Stimulated activated effector memory CD8-positive, alpha-beta T cell treated with anti-CD3 and anti-CD28 coated beads, Interleukin-12 subunit alpha, Interleukin-12 subunit beta, amount 100 ng/mL, for 72 hours (primary cell): ENCODE measurements at places on chromosomes 11 and 22.

GRCh38 chr11:67195971-67196456 lies 70.3 kb upstream of the GRK2 start:
- DNase-seq: no peak

DNA sequence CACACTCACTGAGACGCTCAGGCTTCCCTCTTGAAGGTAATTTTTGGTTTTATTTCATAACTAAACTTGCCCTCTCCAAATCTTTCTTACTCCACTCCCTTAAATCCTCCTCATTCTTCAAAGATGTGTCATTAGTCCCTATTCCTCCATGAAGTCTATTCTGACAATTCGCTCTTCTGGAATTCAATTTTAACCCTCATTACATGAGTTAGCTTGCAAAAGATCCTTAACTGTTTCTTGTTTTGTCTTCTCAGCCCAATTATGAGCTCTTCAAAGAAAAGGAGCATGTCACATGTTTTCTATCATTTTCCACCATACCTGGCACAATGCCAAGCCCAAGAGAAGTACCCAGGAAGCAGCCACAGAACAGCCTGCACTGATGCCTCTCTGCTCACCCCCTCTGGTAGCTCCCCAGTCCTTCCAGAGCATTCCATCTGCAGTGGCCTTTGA lies 13.0 kb downstream of the GALNT18 start:
- DNase-seq: no peak

DNA sequence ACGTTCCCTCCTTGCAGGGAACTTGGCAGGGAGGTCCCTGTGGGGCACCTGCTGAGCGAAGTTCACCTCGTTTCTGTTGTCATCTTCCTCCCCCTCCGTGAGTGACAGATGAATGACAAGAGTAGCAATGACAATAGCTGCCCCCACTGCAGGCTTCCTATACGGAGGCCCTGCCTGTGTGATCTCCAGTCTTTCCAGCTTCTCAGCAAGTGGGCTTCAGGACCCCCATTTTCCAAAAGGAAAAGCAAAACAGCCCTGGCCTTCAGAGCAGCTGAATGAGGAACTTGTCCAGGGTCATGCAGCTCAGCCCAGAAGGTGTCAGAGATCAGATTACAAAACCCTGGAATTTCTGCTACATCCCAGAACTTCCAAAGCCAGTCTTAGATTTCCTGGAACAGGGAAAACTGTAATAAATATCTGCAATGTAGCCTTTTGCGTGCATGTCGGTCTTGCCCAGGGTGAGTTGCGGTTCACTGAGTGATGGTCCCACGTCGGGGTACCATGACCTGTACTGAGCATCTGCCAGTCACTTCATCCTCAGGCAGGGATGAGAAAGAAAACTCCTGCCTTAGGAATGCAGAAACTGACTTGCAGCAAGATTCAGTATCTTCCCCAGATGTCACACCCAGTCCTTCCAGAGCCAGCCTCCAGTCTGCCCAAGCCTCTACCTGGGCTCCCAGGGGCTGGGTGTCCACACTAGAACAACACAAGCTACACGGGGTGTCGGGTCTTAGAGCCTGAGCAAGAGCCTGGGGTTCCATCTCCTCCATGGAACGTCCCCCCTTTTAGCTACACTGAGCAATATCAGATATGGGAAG lies 1457.0 kb downstream of the BRD1 start:
- no peak for DNase-seq

DNA sequence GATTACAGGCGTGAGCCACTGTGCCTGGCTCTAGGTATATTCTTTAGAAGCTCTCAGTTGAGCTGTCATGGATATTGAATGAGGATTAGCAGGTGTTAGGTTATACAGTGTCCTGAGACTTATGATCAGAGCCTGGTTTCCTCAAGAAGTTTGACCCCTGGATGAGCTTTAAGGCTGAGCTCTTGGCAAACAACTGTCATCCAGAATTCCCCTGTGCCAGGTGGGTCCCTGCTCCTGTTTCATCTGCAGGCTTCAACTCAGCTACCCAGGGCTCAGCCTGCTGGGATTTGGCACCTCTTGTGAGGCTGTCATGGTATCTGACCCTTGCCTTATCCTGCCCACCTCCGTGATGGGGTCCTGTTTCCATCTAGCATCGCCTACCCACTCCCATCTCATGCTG lies 24.3 kb downstream of the SERPINH1 start:
- no peak for DNase-seq

DNA sequence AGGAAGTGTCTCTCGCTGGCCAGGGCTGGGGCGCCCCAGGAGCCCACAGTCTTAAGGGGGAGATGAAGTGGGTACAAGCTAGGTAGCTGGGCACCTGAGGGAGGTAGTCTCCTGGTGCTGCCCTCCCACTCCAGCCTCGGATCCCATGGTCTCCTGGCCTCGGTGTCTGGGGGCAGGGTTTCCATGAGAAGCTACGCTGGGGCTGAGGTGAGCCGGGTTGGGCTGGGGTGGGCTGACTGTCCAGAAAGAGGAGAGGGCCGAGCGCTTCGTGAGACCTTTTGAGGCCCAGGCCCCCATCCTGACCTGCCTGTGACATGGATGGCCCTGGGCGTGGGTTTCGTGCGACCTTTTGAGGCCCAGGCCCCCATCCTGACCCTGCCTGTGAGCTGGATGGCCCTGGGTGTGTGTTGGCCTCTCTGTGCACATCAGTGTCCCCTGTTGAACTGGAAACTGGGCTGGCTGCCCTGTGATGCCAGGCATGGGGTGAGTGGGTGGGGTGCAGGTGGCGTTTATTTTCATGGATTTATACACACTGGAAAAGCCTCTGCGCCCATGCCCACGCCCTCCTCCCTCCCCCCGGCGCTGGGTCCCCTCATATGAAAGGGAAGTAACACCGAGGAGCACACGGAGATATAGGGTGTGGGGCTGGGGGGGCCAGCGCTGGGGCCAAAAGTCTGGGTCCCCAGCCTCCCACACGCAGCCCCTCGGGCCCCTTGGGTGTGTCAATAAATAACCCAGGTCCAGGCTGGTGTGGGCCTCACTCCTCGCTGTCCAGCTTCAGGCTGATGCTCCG lies 8.6 kb downstream of the AIP start:
- no peak for DNase-seq

- no peak for DNase-seq
These were observed 53.4 kb upstream of the SPATA19 start for GRCh38 chr11:133898770-133899115.

DNA sequence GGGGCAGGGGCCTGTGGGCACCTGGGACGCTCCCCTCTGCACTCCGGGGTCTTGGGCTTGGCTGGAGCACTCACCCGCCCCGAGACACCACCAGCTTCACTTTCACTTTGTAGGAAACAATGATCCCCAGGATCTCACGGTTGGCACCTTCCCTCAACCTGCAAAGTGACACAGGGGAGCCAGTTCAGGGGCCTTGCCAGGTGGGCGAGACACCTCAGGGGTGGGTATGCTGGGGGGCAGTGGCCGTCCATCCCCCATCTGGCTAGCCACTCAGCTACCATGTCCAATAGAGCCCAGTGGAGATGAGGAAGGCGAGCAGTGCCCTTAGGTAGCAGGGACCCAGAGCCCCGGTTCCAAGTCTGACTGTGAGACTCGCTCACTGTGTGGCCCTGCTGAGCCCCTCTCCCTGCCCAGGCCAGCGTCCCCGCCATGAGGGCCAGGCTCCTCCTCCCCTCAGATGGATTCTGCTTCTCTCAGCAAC lies 32.3 kb downstream of the TPBGL start:
- DNase-seq: no peak

- DNase-seq: no peak
These were observed 8.2 kb downstream of the CREB3L1 start for GRCh38 chr11:46285594-46286033.

DNA sequence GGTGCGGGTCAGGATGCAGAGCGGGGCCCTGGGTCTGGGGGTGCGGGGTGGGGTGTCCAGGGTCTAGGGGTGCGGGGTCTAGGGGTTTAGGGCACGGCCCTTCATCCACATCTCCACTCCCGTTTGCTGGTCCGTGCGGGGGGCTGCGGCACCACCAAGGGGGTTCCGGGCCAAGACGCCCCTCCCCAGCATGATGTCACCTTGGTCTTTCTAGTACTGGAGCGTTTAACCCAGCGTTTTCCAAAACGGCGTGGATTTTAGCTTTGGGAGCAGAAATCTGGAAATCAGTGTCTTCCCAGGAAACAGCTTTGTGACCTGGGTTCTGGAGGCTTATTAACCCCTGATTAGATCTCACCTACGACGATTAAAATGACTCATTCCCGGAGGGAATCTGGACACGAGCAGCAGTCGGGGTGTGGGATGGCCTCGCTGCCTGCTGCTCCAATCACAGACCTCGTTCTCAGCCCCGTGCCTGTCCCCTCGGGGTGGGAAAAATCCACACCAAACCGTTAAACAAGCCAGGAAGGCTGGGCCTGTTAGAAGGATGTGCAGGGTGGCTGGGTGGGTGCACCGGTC lies 759 bp downstream of the AP2A2 start:
- DNase-seq: no peak

- no peak for DNase-seq
These were observed 55.4 kb upstream of the NECTIN1 start for GRCh38 chr11:119784421-119784820.

- no peak for DNase-seq
These were observed 29.8 kb downstream of the MUC6 start for GRCh38 chr11:1006762-1007161.

DNA sequence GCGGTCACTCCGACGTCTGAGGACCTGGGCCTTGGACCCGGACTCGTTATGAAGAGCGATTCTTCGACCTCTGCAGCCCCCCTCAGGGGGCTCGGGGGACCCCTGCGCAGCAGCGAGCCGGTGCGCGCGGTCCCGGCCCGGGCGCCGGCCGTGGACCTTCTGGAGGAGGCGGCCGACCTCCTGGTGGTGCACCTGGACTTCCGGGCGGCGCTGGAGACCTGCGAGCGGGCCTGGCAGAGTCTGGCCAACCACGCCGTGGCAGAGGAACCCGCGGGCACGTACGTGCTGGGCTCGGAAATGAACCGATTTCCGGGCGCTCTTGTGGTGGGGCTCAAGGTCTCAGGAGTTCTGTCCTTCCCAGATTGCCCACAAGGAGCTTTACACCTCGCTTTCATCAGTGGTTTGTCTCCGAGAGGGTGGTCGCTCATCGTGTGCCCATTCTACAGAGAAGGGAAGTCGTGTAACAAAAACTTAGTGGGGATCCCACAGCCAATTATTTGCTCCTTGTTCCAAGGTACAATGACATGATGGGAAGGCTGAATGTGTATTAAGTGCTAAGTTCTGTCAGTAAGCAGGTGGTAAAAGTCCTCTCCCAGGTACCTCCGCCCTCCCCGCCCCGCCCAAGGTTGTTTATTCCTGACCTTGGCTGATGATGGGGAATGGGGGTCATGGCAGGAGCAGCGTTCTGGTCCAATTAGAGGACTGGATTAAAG lies 695 bp downstream of the PEX26 start:
- peak; percentile 16 for DNase-seq

GRCh38 chr11:68813773-68814172 lies 27.9 kb downstream of the CPT1A start:
- no peak for DNase-seq

GRCh38 chr11:86873573-86874083 lies 73.3 kb downstream of the PRSS23 start:
- DNase-seq: no peak

GRCh38 chr11:108648528-108648885 lies 16.4 kb upstream of the DDX10 start:
- DNase-seq: no peak

- DNase-seq: no peak
These were observed 34.8 kb upstream of the POU2AF1 start for GRCh38 chr11:111413849-111414248.

DNA sequence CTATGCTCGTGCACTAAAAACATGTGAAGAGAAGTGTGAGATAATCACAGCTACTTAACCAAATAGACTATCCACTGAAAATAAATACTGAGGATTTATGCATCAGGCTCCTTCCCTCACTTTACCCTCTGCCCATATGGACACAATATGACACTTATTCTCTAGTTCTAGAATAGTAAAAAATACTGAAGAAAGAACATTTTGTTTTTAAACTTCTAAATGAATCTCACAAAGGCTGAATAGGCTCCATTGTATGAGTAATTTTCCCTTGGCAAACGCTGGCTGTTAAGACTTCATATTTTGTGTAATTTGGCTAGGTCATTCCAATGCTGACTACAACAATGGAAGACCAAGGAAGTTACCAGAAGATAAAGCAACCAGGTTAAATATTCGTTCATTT lies 9.9 kb downstream of the HPS5 start:
- no peak for DNase-seq

DNA sequence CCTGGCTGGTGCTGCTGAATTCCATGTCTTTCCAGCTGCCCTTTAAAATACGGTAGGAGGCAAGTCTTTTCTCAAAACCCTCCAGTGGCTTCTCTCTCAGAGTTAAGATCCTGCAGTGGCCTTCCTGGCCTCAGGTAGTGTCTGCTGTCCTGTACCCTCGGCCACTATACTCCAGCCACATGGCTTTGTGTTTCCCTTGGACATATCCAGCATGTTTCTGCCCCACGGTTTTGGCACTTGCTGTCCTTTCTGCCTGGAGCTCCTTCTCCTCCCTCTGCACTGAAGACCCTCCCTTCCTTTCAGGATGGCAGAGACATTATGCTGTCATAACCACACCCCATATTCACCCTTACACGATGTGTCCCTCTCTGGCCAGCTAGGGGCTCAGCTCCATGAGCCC lies 76.5 kb upstream of the B3GAT1 start:
- no peak for DNase-seq
